ENCODE measurements at places on chromosomes 1 and 21. TPM values are rescaled to one million over a fixed set of nuclear protein-coding genes. Genes with fewer than 3 reads are reported as not detected.

Gene OR2AK2
- not detected for total RNA-seq

Gene ADGRB2
- total RNA-seq: 0.34 TPM

Gene C1orf52
- 19.3 TPM for total RNA-seq

Gene HSF2BP
- total RNA-seq: 8.5 TPM

Gene PROK1
- not detected for total RNA-seq

Gene INSRR
- total RNA-seq: not detected

Gene OR2T11
- not detected for total RNA-seq

Gene GJA4
- not detected for total RNA-seq

Gene KRTAP12-2
- total RNA-seq: not detected

Gene TTC24
- not detected for total RNA-seq

Gene CEP350
- total RNA-seq: 67.0 TPM

Gene KPNA6
- 38.3 TPM for total RNA-seq

Gene UCK2
- total RNA-seq: 105 TPM

Gene CLDN19
- not detected for total RNA-seq

All from nasal cavity respiratory epithelium epithelial cell of viscerocranial mucosa (primary cell).